ENCODE measurements at places on chromosomes 2 and 18.

DNA sequence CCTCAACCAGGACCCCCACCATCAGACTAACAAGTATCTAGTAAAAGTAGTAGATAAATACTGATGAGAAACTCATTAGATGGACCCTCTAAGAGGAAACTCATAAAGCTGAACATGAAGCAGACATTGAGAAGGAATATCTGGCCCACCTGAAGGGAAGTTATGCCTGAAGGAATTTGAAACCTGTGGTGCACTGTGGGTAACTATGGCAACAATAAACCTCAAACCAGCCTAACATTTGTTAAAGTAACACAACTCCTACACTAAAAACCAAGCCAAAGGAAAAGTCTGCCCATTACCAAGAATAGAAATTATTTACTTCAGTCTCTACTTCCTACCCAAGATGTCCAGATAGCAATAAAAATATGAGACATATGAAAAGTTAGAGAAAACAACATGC lies 43.4 kb downstream of the KIAA1328 start:
- no peak for DNase-seq

DNA sequence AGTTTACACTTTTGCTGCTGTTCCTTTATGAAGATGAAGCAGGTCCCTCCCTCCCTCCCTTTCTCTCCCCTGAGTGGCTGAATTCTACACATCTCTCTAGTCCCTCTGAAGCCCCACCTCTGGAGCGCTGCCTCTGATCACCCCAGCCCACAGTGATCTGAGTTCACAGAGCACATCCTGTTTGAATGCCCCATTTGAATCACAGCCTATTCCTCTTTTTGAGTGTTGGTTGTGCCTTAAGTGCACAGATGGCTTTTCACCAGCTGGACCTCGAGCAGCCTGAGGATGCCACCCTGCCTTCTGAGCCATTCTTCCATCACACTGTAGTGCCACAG lies 87.1 kb downstream of the ITGB1BP1 start:
- peak; percentile 20 for DNase-seq

GRCh38 chr2:39139511-39140237 lies 18.8 kb upstream of the SOS1 start:
- no peak for DNase-seq

DNA sequence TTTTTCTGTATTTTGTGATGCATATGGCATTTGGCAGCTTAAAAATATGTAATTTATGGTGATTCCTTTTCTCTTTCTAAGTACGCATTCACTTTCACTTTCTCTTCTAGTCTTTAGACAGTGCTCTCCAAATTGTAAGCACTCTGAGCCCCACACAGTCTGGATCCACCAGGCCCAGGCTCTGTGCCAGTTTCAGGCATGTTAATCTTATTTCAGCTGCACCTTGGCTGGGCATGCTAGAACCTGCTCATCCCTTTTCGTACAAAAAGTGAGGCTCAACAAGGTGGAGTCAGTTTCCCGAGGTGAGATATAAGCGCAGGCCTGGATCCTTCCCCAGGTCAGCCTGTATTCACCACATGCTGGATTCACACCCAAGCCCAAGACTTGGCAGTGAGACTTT lies 203.9 kb downstream of the MTX2 start:
- no peak for DNase-seq

GRCh38 chr2:174761837-174762236 lies 2.4 kb downstream of the CHRNA1 start:
- DNase-seq = no peak

- no peak for DNase-seq
Observed at GRCh38 chr2:192560326-192560725, 365.6 kb upstream of the TMEFF2 start.

DNA sequence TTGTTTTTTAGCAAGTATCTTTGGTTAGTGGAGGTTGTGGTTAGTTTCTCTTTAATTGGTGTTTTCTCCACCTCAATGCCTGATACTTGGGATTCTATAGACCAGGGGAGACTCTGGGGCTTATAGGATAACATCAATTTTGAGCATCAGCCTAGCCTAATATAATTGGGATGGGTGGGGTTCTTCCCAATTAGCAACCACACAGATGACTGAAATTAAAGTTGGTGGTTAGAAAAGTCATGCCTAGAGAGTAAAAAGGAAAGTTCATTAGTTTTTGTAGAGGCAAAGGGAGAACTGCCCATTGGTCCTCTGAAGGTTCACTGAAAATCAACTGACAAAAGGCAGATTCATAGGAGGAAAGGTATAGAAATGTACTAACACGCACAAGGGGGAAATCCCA lies 843.3 kb downstream of the TSN start:
- no peak for DNase-seq

- no peak for DNase-seq
Observed at GRCh38 chr2:45466053-45466452, 145.0 kb downstream of the SRBD1 start.

- no peak for DNase-seq
Observed at GRCh38 chr2:232315049-232315922, 63.3 kb upstream of the ALPP start.

DNA sequence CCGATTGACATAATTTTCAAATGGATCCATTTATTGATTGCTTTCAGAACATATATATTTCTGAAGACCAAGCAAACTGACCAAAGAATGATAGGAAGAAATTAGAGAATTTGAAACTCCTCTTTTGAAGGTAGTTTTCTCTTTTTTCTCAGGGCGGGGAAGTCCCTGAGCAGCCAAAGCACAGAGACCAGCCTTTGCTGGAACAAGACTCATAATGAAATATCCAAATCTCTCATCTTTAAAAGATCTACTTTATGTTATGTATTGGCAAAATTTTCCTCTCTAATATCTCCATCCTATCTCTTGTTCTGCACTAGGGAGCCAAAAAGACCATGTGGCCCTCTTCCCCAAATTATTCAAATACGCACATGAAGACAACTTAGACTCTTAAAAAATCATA lies 379.0 kb upstream of the TCF4 start:
- DNase-seq = no peak

DNA sequence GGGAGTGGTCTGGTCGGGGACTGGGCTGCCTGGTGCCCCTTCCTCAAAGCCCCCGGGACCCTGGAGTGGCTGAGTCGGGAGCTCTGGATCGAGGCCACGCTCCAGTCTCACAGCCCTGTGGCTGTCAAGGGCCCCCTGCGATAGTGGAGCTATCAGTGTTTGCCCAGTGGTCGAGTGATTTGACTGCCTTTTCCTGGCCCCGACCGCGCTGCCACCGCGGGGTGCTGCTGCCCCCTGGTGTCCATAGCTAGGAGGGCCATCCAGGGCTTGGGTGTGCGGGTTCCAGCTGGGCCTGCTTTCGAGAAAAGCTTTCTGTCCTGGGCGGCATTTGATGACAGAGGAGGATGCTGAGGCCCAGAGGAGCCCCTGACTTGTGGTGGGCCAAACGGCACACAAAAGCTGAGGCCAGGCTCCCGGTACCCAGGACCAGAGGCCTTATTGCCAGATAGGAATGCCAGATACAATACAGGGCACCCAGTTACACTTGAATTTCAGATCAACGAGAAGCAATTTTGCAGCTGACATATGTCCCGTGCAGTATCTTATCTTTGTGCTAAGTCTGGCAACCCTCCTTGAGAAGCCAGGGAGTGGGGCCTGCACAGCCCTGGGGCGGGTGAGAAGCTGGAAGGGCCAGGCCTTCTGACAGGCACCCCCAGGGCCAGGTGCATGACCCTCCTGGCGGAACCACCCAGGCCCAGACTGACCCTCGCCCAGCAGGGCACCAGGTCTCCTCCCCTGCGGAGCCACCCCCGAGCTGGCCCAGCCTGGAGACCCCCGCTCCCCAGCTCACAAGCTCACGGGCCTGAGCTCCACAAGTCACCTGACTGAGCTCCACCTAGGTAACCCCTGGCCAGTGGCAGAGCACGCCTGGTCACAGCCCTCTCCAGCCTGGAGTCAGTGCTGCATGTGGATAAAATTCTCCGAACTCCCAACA lies 13.0 kb downstream of the ODC1 start:
- peak; percentile 89 for DNase-seq

DNA sequence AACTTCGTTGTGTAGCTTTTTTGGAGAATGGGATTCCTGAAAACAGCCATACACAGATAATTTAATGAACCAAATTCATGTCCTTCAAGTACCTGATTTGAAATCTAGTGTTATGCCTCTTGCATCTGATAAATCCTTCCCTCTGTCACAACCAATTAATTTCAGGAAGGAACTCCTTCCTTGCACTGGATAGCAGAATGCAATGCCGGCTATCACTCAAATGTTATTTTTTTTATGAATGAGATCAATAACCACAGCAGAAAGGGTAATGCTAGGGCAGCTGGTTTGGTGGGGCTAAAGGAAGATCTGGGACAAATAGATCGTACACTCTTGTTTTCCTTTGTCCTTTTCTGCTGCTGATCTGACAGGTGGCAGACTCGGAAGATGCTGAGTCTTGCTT lies 899.5 kb upstream of the GYPC start:
- no peak for DNase-seq

- DNase-seq = peak; percentile 41
Observed at GRCh38 chr18:21241301-21242048, 557 bp upstream of the GREB1L start.

DNA sequence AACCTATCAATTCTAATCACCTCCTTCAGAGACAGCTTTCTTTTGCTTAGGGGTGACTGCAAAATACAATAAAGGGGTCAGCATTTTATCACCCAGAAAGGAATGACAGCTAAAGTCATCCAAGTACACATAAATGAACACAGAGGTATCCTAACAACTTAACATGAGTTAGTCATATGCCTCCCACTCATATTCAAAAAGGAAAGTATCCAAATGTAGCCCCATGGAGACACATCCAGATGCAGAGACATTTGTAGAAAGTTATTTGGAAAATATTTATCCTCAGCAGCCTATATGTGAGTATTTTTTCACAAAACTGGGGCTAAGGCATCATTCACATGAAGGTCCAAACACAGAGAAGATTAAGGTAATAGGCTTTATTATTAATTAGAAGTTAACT lies 1579.7 kb upstream of the SLC39A10 start:
- no peak for DNase-seq

DNA sequence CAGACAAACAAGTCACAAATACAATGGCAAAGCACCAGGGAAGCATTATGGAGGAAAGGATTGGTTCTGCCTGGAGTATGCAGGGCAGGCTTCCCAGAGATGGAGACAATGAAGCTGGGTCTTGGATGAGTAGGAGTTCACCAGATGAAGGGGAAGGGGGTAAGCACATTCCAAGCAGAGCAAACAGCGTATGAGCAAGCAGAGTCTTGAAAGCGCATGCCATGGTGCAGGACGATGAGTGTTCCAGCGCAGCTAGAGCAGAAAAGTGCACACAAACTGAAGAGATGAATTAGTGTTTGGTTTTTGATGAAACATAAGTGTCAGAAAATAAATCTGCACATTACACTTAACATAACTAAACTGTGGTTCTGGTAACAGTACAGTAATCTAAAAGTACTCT lies 21.6 kb downstream of the MBD2 start:
- no peak for DNase-seq

- DNase-seq = no peak
Observed at GRCh38 chr2:110097506-110098220, 18.0 kb downstream of the MALL start.

DNA sequence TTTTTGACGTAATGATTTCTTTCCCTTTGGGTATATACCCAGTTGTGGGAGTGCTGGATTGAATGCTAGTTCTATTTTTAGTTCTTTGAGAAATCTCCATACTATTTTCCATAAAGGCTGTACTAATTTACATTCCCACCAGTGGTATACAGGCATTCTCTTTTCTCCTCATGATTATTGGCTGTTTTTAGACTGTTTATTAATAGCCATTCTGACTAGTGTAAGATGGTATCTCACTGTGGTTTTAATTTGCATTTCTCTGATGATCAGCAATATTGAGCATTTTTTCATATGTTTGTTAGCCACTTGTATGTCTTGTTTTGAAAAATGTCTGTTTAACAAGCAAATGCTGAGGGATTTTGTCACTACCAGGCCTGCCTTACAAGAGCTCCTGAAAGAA lies 9.2 kb upstream of the CD28 start:
- no peak for DNase-seq

GRCh38 chr2:30179536-30179935 lies 32.7 kb downstream of the YPEL5 start:
- no peak for DNase-seq

- DNase-seq = no peak
Observed at GRCh38 chr2:200843993-200844948, 20.2 kb downstream of the CLK1 start.

DNA sequence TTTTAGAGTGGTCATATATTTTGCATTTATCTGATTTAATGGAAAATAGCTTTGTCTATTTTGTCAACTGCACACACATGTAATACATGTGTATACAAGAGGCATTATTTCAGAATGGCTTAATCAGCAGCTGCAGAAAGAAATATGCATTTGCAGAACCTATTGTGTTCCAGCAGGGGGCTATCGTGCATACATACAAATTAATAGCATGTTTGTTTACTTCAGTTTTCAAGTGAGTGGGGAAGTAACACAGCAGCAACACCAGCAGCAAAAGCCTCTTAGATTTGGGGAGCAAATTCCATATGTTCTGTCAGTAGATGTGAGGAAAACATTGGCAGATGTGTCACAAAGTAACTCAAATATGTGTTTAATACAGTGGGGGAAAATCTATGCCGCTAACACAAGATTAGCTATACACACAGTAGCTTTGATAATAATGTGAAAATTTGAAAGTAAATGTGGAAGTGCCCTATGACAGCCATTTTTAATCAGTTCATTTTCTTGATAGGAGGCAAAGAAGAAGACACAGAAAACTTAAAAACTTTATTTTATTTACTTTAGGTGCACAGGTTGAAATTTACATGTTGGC lies 218.1 kb downstream of the WDR7 start:
- peak; percentile 8 for DNase-seq

DNA sequence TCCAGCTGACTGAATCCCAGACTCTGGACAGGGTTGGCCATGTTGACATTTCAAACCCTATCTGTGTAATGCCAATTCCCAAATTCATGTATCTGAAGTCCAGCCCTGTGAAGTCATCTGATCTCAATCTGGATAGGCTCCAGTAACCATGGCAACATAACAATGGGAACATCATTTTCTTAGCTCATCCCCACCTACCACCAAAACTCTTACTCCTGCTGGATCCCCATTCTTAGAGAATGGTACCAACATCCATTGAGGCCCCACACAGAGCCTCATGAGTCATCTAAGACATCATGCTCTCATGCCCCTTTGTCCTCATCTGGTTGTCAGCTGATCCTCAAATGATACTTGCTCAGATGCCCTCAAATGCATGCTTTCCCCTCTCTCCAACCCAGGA lies 58.9 kb upstream of the TEX51 start:
- no peak for DNase-seq

- no peak for DNase-seq
Observed at GRCh38 chr18:28823506-28824182, 646.7 kb upstream of the CDH2 start.

DNA sequence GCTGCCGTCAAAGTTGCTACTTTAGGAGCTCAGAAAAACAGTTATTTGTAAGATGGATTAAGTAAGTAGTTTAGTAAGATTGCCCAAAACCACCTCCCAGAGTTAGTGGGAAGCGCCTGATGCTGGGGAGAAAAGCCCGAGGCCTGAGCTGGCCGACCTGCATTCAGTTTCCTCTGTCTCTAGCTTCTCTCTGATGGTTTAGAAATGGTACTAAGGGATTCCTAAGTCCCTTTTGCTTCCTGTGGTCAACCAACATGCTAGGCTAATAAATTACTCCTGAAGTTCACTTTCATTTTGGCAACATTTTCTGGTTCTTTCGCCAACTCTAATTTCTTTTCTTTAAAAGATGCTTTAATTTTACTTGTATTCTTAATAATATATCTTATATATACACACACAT lies 60.1 kb downstream of the ASAP2 start:
- DNase-seq = no peak

GRCh38 chr2:233273120-233273519 lies 21.6 kb downstream of the ATG16L1 start:
- no peak for DNase-seq

GRCh38 chr2:100264651-100265050 lies 57.6 kb downstream of the LONRF2 start:
- no peak for DNase-seq

- no peak for DNase-seq
Observed at GRCh38 chr2:47039913-47040562, 115.1 kb downstream of the STPG4 start.

All from HEK293T (cell line).